Fibroblast of skin of scalp (primary cell): ENCODE measurements at places on chromosomes 3 and 15.
A peak's percentile ranks its signal among the peaks of the same experiment; 100 is the strongest.

DNA sequence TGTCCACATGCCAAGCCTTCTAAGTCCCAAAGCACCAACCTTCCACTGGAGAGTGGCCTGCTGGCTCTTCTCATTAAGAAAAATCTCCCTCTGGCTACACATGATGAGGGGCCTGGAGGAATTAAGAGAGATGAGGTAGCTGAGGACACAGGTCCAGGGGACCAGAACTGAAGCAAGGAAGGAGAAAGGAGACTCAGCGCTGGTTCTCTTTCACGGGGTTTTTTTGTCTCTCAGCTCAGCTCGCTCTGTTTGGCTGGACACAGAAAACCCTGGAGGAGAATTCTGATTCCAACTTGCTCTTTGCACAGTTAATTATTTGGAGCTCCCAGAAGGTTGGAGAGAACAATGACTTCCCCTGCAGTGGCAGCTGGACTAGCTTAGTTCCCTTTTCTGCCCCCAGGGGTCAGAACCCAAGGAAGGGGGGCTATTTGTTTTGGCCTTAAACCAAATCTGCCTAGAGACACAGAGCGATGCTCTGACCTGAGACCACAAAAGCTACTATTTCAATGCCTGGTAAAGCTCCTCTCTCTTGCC lies 507.6 kb downstream of the FHIT start:
- no peak for DNase-seq

GRCh38 chr3:153295901-153296300 lies 133.9 kb downstream of the RAP2B start:
- DNase-seq, result no peak

- no peak for DNase-seq
Observed at GRCh38 chr3:194312186-194312742, 38.9 kb downstream of the CPN2 start.

GRCh38 chr3:161920196-161920595 lies 423.6 kb downstream of the OTOL1 start:
- peak; percentile 42 for DNase-seq

- peak; percentile 21 for DNase-seq
Observed at GRCh38 chr3:97880267-97880666, 58.5 kb downstream of the CRYBG3 start.

- no peak for DNase-seq
Observed at GRCh38 chr15:53360881-53361280, 398.6 kb downstream of the WDR72 start.

DNA sequence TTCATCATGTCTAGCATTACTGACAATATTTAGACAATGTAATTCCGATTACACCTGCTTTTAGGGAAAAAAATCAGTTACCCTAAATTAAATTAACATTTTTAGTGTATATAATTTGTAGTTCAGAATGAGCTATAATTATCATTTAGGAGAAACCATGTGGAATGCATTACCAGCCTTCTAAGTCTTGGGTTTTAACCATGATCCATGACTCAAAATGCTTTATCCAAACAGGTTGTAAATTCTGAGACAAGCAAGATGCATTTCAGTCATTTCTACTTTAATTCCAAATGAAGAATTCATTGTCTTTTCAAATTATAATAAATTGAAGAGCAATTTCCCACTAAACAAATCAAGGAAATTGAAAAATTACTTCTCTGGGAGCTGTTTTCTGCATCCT lies 243.7 kb upstream of the LRIG1 start:
- no peak for DNase-seq

- DNase-seq, result no peak
Observed at GRCh38 chr3:18634461-18634860, 209.3 kb upstream of the SATB1 start.

DNA sequence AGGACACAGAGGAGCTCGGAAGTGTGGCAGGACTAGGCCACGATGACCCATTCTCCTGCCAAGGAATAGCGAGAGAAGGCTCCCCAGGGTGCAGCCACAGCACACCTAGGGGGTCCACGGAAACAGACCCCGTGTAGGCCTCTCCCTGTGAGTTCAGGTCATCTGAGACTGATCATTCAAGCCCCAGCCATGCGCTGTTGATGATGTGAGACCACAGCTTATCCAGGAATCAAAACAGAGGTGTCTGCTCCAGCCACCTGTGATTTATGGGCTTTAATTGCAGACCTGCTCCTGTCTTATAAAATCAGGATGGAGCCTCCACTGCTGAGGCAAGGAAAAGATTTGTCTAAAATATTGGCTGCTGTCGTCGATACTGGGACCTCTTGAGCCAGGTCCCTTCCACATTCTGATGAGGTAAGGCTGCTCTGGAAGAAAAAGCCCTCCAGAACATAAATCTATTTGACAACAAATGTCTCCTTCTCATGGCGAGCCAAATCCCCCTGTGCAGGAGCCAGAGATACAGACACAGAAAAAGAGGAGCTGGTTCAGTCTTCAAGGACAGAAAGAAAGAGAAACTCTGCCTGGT lies 186.7 kb downstream of the TJP1 start:
- no peak for DNase-seq

GRCh38 chr3:8581806-8582445 lies 62.7 kb downstream of the SSUH2 start:
- DNase-seq, result no peak

DNA sequence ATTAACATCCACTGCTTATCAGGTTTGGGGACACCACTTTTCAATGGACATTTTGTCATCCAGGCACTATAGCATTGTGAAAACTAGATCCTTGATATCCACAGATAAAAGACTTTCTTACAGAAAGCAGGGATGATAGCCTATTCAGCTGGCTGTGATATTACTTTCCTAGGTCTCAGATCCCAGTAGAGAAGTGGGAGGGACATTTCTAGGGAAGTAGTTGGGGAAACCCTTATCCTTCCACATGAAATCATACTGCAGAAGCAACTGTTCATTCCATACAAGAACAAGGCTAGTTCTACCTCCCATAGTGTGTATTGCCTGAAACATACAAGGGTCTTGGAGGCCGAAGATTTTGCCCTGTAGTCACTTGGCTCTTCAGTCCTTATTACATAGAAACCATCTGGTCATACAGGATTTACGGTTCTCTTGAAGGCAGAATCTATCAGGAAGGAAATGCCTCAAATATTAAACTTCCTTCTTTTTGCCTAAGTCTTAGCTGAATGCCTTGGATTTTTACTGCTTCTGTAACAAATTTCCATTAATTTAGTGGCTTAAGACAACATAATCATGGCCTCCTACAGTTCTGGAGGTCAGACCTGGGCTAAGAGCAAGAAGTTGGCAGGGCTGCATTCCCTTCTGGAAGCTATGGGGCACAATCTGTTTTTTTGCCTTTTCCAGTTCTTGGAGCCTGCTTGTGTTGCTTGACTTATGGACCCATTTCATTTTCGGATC lies 119.4 kb downstream of the ECT2 start:
- no peak for DNase-seq

- no peak for DNase-seq
Observed at GRCh38 chr3:10631224-10631623, 125.8 kb upstream of the ATP2B2 start.

DNA sequence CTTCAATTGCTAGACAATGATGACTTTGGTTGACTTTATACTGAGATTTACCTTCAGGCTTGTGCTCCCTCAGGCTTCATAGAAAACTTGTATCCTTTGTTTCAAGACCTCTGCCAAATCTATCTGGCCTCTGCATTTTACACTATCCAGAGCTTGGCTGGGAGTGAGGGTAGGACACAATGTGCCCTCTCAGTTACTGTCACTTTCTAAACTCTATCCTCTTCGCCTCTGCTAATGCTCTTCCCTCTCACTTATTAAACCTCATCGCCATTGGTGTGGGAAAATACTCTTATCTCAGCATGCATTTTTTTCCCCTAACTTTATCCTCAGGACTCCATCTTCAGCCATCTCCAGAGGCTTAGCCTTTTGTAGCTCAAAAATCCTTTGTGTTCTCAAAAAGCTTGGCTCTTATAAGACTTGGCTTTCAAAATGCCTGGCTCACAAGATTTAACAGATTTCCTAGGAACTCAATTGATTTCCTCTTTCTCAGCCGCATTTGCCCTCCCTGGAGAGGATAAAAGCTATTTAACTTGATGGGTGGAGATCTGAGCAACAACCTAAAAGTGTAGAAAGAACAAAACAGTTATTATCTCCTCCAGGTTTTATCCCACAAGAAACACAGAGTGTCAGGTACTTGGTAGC lies 28.3 kb downstream of the SUCNR1 start:
- DNase-seq, result no peak

DNA sequence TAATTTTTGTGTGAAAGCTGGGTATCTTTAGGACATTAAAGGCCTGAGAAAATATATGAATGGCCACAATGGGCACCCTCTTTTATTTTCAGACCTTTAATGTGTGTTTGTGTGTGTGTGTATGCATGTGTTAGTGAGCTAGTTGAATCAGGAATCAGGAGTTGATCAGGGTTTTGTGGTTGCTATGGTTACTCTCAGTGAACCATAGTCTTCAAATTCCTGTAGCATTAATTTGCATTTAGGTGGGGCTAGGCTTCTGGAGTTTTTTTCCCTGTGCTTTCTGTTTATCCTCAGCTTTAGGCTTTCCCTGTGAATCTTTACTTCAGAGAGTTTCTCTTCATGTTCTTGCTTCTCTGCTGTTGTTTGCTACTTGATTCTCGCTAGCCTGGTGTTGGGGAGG lies 122.0 kb upstream of the ONECUT1 start:
- DNase-seq, result no peak

DNA sequence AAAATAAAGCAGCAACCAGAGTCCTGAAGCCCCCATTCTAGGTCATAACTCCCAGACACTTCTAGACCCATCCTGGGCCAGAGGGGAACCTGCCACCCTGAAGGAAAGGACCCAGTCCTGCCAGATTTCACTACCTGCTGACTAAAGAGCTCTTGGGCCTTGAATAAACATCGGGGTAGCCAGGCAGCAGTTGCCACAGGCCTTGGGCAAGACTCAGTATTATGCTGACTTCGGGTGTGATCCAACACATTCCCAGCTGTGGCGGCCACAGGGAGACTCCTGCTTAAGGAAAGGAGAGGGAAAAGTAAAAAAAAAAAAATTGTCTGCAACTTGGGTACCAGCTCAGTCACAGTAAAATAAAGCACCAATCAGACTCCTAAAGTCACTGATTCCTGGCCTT lies 23.8 kb downstream of the NEDD4 start:
- no peak for DNase-seq

GRCh38 chr15:77181305-77182074 lies 110.6 kb upstream of the TSPAN3 start:
- DNase-seq, result no peak

- peak; percentile 74 for DNase-seq
Observed at GRCh38 chr3:149080699-149081091, 5.6 kb downstream of the HLTF start.

GRCh38 chr15:89964232-89964954 lies 36.7 kb upstream of the ZNF710 start:
- no peak for DNase-seq

GRCh38 chr3:24688446-24689148 lies 193.9 kb upstream of the THRB start:
- peak; percentile 66 for DNase-seq

- DNase-seq, result no peak
Observed at GRCh38 chr3:128336337-128337156, 130.1 kb downstream of the DNAJB8 start.

DNA sequence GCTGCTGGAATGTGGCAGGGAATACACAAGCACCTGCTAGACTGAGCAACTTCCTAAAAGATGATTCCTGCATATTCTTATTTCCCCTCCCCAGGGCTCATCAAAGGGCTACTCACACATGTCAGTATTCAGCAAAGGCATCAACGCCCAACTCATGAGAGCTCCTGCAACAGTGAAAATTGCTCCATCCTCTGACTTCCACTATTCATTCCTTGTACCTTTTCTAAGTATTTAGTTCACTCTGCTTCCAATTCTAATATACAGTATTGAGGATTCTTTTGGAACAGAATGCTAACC lies 84.1 kb downstream of the SCN11A start:
- DNase-seq, result no peak

DNA sequence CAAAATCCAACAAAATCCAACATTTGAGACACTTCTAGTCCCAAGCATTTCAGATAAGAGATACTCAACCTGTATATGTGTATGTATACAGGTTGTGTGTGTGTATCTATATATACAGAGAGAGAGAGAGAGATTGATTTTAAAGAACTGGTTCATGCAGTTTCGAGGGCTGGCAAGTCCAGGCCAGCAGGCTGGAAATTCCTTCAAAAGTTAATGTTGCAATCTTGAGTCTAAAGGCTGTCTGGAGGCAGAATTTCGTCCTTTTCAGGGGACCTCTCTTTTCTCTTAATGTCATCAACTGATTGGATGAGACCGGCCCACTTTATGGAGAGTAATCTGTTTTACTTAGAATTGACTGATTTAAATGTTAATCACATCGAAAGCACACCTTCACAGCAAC lies 199.6 kb upstream of the IL12A start:
- DNase-seq, result no peak

DNA sequence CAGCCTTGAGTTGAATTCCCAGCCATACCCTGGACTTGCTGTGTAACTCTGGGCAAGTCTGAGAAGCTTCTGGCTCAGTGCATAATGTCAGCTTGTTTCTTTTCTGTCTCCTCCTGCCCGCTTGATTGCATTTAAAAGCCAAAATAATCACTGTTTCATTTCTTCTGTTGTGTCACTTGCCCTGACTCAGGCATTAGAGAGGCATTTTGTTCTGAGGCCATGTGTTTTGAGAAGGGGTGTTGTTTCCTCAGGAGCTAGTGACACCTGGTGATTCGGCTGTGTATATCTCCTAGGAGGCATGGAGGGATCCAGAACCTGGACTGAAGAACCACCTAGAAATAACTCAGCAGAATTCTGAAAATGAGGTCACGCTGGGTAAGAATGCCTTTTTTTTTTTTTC lies 16.0 kb downstream of the WDR73 start:
- no peak for DNase-seq

DNA sequence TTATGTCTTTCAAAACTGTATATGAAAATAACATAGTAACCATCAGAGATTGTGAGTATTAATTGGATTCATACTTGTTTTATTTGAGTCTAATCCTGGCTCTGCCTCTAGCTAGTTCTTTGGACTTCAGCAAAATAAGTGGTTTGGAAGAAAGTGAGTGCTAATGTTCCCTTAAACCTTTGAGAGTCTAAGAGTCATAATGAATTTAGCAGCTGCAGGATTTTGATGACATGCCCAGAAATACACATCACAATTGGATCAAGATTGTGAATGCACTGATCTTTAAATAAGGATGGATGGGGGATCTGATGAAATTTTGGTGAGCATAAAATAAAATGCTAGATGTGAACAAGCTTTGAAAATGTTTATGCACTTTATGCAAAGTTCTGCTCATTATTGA lies 79.9 kb upstream of the FAM98B start:
- DNase-seq, result no peak

- DNase-seq, result peak; percentile 74
Observed at GRCh38 chr3:52004163-52004787, 8.6 kb upstream of the RPL29 start.

- no peak for DNase-seq
Observed at GRCh38 chr3:112308151-112308911, 14.3 kb upstream of the SLC9C1 start.

- DNase-seq, result peak; percentile 68
Observed at GRCh38 chr3:132660052-132660810, at the start of gene UBA5. Gene UBA5, plus strand, starts transcription at chr3:132660329. Its CDS starts 209 bp downstream, at chr3:132660538.

GRCh38 chr3:126100634-126101301 lies 16.8 kb upstream of the SLC41A3 start:
- DNase-seq, result peak; percentile 41
